Stimulated activated CD4-positive, alpha-beta T cell treated with anti-CD3 and anti-CD28 coated beads, Interleukin-1b, Interleukin-23, amount 100 ng/mL, for 1 hour (primary cell): ENCODE measurements at places on chromosomes 2 and 18.

DNA sequence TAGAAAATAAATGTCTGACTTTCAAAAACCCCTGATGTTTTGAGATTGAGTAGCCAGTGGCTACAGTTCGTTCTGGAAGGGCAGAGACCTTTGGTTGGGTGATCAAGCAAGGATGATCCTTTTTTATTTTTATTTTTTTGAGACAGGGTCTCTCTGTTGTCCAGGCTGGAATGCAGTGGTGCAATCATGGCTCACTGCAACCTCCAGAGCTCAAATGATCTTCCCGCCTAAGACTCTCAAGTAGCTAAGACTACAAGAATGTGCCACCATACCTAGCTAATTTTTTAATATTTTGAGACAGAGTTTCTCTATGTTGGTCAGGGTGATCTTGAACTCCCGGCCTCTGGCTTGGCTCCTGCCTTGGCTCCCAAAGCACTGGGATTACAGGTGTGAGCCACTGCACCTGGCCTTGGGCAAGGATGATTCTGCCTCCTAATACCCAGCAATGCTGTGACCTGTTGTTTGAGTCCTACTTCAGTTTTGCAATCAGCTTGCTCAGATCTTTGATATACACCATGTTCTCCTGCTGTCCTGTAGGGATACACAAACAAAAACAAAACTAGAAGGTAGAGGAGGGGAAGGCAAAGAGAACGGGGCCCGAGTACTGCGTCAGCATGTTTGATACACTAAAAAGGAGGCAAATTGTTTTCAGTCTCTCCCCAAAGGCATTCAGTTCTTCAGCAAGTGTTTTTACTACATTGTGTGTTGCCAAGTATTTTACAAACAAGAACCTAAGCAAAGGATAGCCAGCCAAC, 59.2 kb upstream of the LYPD6B start:
- DNase-seq = no peak

- no peak for DNase-seq
Observed at GRCh38 chr2:45008296-45009129, 739 bp downstream of the SIX2 start.

DNA sequence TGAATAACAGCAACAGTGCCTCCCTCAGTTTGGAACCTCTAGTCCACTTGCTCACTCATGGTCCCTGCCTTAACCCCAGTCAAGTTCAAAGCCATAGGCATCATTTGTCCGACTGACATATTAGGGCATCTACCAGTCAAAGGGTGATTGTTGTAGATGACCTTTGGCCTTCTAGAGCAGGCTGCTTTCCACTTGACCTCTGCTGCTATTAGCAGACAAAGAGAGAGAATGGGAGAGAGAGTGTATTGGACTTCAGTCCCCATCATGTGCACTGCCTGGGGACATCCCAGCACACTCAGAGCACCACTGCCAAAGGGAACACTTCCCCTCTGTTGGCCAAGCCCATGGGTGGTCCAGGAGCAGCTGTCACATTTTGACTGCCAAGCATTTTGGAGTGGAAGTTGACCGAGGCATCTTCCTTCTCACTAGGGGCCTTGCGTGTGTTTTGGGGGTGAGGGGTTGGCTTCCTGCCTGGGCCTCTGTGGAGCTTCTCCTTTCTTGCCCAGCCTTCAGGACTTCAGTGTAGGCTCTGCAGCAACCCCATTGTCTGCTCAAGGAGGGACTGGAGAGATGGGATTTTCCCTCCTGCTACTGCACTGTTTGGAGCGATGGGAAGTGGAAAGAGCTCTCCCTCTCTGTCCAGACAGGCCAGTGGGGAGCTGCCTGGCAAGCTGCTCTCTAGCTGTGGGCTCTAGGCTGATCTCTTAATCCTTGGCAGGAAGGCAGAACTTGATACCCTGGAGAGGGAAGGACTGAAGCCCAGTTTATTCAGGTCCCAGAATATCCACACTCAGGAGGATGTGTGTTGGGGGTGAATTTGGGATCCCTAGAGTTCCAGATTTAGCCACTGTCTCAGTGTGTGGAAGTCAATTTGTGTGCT, 68.1 kb downstream of the TMEM247 start:
- no peak for DNase-seq

DNA sequence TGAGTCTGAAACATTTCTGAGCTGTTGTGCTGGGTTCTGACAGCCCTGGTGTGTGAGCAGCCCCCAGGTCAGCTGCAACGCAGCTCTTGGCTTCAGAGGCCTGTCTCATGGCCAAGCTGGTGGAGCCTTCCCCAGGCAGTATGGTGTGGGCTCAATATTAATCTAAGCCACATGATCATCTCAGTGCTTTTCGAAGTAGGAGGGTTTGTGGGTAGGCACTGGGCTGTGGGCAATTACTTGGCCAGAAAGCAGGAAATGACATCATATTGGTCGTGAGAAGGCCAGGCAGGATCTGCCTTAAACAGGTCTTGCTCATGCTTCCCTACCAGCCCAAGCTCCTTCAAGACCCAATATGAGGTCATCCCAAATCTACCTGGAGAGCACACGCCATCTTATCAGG, 26.9 kb downstream of the LOXHD1 start:
- DNase-seq = no peak

DNA sequence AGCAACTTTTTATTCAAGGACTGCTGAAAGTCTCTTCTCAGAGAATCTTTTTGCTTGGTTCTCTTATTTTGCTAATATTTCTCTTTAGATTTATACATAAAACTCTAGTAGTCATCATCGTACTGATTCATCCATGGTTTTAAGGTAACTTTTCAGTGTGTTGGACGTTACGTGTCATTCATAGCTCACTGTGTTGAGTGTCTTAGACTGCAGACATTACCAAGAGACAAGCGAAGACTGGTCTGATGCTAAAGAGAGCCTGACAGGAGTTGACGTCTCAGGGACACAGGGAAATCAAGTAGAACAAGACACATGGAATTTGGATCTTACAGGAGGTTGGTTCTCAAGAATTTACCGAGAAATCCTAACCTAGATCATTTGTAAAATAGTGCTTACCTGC, 25.5 kb downstream of the RBM44 start:
- DNase-seq = no peak

GRCh38 chr2:99403524-99403923, 66.3 kb downstream of the EIF5B start:
- DNase-seq = no peak

DNA sequence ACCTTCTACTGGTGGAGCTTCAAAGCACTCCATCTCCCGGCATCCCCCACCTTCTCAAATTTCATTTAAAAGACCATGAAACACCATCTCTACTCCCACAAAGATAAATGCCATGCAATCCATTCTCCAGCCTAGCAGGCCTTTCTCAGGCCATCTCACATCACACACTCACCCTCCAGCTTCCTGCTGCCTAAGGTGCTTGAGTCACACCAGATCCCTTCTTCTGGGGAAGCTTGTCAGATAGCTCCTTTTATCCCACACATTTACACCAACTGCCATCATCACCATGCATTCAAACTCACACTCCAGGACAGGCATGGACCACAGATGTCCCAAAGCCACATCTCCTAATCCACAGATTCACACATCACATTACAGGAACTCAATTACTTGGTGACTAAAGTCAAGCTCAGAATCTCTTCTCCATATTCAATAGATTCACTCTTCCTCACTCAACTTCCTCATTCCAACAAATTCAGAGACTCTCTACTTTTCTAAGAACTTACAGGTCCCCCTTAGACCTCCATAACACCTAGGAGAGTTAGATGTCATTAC, 292.5 kb downstream of the TNS1 start:
- DNase-seq = no peak

GRCh38 chr2:36357847-36358659, 2.5 kb downstream of the CRIM1 start:
- no peak for DNase-seq

DNA sequence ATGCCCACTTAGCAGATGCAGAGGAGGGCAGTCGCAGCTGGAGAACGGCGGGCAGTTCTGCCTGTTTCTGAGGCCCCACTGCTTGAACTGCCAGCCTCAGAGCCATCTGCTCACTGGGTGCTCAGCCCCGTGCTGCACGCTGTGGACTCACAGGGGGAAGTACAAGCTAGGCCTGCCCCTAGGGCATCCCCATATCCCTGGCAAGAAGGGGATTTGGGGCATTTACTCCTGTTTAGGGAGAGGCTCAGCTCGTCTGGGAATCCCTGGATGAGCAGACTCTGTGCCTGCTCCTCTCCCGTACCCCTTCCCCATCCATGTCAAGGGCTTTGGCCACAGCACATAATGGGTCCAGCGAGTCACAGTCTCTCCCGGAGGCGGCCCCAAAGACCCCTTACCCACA, 169.8 kb upstream of the PKDCC start:
- DNase-seq = no peak

DNA sequence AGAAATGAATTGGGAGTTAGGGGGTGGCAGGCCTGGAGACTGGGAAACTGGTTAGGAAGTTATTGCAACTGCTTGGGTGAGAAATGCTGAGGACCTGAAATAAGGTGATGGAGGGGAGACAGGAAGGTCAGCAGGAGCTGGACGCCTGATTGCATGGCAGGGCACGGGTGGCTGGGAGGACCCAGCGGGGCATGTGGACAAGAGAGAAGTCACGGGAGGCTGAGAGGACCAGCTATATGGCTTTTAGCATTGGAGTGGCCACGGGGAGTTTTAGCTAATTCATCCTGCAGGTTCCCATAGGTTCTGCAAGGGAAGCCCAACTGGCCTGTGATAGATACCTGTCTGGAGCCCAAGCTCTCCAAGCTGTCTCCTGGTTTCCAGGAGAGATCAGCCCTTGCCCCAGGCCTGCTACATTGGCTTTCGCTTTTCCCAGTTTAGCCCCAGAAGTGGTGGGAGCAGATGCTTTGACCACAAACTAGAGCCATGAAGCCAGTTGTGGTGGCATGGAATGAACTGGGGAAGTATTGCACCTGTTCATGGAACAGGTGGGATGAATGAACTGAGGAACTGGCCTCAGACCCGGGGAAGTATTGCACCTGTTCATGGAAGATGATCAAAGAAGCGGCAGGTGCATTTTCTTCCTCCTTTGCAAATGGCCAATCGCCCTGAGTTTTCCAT, 93.6 kb upstream of the TAF1B start:
- no peak for DNase-seq
